Tongue (tissue), 3 donors: ENCODE measurements at places on chromosomes 4 and X. TPM values are rescaled to one million over a fixed set of nuclear protein-coding genes. Genes with fewer than 3 reads are reported as not detected.

Gene NEIL3
- total RNA-seq: 3.0 TPM

DNA sequence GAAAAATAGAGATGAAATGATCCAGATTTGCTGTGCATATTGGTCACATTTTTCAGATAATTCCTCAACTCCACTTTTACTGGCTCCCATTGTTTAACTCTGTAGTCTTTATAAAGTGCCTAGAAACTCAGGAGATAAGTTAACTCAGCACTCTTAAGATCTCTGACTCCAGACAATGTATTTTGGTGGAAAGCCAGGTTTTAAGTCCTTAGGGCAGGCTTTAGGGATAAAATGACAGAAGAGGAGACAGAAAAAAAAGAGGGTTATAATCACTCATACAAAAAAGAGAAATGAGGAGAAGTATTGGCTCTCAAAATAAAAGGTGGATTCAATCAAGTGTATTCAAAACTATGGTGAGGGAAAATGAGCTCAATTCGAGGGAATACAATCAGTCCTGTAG, 674.8 kb upstream of the INTU start:
- DNase-seq: peak; percentile 47

Gene DCHS2
- 13.6 TPM for total RNA-seq

DNA sequence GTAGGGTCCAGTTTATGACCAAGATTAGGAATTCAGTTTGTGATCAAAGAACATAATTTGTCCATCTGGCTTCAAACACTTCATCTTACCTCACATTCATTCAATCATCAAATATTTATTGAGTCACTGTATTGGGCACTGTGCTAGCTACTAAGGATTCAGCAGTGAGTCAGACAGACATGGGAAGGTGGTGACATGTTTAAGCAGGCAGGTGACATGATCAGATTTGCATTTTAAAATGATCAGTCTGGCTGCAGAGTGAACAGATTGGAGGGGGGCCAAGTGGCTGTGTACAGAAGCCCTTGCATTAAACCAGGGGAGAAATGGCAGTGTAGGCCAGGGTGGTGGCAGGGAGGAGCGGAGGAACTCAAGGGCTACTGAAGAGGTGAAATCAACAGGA, 25.1 kb upstream of the APLN start:
- no peak for DNase-seq

DNA sequence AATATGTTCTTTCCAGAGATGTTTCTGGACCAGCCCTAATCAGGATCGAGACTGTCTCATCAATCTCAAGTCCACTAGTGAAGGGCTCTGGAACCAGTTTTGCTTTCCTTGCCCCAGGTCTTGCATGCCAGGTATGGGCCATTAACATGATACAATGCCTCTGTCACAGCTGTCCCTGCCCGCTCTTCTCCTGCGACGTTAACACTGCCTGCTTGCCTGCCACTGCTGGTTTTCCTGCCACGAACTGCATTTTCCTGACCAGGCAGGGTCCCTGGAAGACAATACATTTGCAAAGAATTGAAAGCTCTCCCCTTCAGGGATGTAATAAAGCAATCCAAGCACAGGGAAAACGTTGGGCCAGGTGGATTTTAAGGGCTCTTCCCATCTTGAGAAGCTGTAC, 200.3 kb downstream of the MID1 start:
- no peak for DNase-seq

Gene CNKSR2
- 13.4 TPM for total RNA-seq

- DNase-seq: peak; percentile 68
Observed at GRCh38 chrX:118211891-118212816, 95.5 kb upstream of the KLHL13 start.

Gene G6PD
- 15.0 TPM for total RNA-seq

DNA sequence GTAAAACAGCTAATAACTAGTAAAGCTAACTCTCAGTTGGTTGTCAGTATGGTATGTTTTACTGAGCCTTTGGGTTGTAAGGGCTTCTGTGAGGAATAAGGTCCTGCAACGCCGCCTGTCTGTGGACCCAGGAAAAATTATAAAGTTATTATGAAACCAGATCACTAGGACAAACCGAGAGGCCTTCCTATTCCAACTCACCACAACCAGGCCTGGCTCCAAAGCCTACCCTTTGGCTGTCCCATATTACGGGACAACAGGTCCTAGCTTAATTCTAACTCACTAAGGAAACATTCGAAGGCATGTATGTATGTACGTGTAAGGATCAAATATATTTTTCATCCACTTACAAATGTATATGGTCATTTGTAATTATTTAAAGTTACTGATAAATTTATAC, 1.4 kb downstream of the ANKRD17 start:
- peak; percentile 93 for DNase-seq

Gene FAT1
- total RNA-seq: 151 TPM

Gene GIMD1
- not detected for total RNA-seq

Gene PRDX4
- total RNA-seq: 82.7 TPM

Gene ZMAT1
- total RNA-seq: 3.7 TPM

GRCh38 chrX:39958850-39959249, 138.9 kb downstream of the BCOR start:
- no peak for DNase-seq

- no peak for DNase-seq
Observed at GRCh38 chrX:16687514-16687913, 25.0 kb downstream of the CTPS2 start.

DNA sequence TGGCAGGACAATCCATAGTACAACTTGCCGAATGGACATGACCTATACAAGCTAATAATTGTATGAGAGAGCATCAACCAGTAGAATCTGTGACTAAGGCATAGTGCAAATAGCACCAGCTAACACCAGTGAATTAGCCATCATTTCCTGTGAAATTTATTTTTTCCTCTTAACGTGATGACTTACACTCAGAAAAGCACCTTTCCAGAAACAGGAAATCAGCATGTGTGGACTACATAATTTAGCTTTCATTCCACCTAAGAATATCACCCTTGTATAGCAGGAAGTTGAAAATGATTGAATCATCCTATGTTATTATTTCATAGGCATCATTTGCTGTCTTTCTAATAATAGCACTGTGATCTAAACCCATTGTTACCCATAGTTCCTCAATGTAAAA, 1393.4 kb upstream of the PCDH7 start:
- DNase-seq: no peak
